ENCODE measurements at places on chromosomes 5 and 9. TPM values are rescaled to one million over a fixed set of nuclear protein-coding genes. Genes with fewer than 3 reads are reported as not detected.

F2R gene
- total RNA-seq: 83.3 TPM

PCDHA5 gene
- 2.1 TPM for total RNA-seq

FCN1 gene
- total RNA-seq: not detected

DNA sequence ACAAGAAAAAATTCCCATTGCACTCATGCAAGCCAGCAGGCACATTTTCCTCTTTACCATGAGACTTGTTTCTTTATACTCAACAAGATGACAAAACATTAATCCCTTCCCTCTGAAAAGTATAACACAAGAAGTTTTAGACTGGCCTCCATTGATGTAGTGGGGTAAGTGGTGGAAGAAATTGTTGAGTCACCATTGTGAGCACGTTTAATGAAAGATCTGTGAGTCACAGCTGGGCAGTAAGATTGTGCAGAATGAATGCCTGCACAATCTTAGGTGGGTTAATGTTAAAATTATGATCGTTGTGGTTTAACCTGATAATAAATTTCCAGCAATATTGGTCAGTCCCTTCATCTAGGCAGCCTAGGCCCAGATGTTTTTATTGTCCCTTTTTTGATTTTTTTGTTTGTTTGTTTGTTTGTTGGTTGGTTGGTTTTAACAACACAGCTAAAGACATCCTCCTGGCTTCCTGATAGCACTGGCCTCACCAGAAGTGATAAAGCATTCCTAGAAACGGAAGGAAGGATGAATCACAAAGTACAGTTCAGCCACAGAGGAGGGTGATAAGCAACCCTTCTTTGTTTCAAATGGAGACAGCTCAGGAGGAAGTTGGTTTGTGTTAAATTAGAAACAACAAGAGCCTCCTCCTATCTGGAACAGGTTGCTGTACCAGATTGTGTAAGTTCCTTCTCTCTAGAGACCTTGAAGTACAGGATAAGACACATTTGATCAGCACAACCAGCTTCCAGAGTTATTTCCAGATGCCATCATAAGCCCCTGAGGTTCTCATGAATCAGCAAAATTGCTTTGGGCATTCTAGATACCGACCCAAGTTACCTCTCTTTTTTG, 40.3 kb downstream of the SLC24A2 start:
- DNase-seq: peak; percentile 9

Data from A673 (cell line).